ENCODE measurements at places on chromosomes 12 and 14.

DNA sequence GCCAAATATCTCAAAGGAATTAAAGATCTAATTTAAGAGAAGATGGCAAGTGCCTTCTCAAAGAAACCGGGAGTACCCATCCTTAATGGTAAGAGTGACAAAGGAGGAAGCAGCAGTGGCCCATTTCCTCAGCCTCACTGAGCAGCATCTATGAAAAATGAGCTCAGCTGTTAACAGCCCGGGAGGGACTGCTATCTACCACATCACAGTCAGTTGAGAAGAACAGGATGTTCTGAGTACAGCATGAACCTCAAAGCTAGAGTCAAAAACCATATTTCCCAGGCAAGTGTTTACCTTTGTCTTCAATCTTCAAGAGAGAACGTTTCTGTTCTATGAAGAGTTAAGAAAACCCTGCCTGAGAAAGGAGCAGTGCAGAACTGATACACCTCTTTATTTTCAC is 115.0 kb downstream of the BTG1 start:
- peak; percentile 38 for DNase-seq

- no peak for DNase-seq
These were observed 32.7 kb downstream of the DEPDC4 start for GRCh38 chr12:100234166-100234565.

DNA sequence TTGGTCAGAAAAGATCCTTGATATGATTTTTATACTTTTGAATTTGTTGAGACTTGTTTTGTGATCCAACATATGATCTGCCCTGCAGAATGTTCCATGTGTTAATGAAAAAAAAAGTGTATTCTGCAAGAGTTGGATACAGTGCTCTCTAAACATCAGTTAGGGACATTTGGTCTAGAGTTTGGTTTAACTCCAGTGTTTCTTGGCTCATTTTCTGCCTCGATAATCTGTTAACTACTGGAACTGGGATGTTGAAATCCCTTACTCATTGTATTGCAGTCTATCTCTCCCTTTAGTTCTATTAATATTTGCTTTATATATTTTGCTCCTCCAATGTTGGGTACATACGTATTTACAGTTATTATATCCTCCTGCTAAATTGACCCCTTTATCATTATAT is 18.3 kb upstream of the TXNRD1 start:
- DNase-seq: no peak

DNA sequence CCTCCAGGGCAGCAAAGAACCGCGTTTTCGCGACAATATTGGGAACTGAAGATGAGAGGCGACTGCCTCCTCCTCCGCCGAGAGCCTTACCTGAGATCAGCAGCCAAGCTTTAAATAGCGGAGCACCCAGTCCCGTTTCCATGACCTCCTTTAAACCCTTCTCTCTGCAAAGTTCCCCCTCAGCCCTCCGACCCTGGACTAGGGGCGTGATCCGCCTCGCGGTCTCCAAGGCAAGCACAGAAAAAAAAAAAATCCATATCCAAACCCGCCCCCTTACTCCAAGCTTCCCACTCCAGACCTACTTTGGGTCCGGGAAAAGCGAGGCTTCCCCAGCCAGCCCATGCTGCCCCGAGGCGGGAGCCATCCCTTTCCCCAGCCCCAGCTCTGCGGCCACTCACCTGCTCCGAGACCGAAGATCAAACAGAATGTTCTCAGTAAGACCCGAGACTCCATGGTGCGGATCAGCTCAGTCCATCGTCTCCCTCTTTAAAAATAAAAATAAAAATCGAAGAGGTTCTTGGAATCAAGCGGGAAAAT is 630 bp downstream of the NELL2 start:
- peak; percentile 22 for DNase-seq
